ENCODE measurements at places on chromosomes 1 and 21.

- DNase-seq = no peak
These were observed 661.6 kb upstream of the TMPRSS15 start for GRCh38 chr21:19065164-19065563.

GRCh38 chr21:29613021-29613420 lies 314.3 kb downstream of the BACH1 start:
- no peak for DNase-seq

DNA sequence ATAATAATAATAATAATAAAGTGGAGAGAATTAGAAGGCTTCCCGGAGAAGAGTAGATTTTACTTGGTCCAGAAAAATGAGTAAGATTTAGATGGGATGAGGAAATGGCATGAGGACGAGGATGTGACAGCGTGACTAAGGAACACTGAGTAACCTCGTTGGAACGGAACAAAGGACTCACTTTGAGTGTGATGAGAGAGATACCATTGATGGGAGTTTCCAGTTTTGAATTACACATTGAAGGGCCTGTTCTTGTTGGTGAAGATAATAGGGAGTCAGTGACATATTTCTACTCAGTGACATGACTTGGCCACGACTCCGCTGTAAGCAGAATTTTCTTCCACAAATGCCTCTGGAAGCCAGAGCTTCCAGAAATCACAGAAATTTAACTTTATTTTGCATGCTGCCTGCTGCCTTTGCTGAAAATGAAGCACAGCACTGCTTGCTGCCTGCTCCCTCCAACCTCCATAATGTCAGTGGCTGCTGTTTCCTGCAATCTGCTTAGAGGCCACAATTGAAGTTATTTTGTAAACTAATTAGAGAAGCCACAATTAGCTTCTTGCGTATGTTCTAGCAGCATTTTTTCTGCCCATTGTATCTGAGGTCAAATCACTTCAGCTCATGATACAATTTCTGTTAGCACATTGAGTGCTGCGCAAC lies 33.7 kb upstream of the FBXO28 start:
- DNase-seq = no peak

GRCh38 chr21:10464975-10465374 lies 56.4 kb upstream of the TPTE start:
- no peak for DNase-seq
